Globus pallidus (tissue), 1 donor: ENCODE measurements at places on chromosomes 11 and 22.

GRCh38 chr11:44464741-44465140 is 100.7 kb upstream of the CD82 start:
- no peak for DNase-seq

DNA sequence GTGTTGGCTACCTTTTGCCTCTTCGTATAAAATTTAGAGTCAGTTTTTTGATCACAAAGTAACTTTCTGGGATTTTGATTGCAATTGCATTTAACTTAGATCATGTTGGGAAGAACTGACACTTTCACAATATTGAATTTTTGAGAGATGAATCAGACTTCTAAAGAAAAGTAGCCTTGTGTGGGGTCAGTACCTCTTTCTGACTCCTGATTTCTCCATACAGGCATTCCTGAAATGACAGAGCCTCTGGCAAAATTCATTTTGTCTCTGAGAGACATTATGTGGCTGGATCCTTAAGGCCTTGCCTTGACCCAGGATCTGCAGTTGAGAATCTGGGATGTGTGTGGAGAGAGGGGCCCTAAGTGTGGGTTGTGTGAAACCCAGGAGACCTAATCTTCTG is 37.8 kb downstream of the PPFIBP2 start:
- no peak for DNase-seq

DNA sequence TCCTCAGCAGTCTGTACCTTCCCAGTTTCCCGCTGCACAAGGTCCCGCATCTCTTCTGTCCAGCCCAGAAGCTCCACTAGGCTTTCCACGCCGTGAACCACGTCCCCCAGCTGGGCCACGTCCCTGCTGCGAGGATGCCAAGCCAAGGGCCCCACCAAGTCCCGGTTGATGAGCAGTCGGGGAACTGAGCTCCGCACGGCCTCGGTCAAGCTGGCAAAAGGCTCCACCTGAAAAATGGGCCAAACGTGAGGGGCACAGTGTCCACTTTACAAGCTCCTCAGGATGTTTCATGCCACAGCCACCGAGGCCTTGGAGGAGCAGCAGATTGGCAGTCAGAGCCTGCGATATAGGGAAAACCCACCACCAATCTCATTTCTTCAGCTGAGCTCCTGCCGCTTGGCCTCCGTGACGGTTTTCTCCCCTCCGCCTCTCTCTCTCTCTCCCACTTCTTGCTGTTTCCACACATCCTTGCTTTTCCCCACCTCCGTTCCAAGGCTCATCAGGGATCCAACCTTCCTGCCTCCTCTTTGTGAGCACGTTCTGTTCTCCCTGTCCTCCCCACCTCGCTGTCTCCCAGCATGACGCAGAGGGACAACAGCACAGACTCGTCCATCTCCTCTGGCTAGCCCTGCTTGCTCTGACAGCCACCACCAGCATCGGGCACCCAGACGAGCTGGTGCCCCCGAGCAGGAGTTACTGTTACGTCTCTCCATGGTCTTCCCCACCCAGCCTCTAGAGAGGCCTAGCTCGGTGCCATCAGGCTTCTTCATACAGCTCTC is 11.5 kb downstream of the RIC8A start:
- DNase-seq: no peak

- no peak for DNase-seq
These were observed 7.1 kb downstream of the VSIG10L2 start for GRCh38 chr11:125952973-125953372.

GRCh38 chr22:26466196-26466595 is 17.4 kb downstream of the HPS4 start:
- no peak for DNase-seq

DNA sequence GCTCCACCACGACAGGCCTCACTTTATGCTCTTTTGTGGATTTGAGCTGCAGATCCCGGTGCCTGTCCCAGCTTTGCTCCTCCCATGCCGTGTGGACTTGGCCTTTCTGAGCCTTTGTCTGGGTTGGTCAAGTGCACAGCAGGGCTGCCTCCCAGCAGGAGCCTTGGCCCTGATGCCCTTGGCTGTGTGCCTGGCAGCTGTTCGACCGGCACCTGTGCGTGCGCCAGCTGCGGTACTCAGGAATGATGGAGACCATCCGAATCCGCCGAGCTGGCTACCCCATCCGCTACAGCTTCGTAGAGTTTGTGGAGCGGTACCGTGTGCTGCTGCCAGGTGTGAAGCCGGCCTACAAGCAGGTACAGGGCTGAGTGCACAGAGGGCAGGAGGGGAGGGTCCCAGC is 46.5 kb downstream of the MYO7A start:
- no peak for DNase-seq

DNA sequence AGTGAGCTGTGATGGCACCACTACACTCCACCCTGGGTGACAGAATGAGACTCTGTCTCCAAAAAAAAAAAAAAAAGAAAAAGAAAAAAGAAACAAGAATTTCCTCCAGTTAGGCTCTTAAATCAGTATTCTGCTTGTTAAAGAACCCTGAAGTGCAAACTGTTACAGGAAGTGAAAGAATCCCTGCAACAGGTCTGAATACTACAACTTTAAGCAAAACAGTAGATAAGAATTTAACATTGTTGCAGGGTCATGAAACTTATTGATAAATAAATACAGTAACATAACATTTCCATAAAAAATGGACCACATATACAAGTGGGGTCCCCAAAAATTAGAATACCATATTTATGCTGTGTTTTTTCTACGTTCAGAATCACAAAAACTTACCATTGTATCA is 35.8 kb downstream of the FCHSD2 start:
- DNase-seq: no peak

DNA sequence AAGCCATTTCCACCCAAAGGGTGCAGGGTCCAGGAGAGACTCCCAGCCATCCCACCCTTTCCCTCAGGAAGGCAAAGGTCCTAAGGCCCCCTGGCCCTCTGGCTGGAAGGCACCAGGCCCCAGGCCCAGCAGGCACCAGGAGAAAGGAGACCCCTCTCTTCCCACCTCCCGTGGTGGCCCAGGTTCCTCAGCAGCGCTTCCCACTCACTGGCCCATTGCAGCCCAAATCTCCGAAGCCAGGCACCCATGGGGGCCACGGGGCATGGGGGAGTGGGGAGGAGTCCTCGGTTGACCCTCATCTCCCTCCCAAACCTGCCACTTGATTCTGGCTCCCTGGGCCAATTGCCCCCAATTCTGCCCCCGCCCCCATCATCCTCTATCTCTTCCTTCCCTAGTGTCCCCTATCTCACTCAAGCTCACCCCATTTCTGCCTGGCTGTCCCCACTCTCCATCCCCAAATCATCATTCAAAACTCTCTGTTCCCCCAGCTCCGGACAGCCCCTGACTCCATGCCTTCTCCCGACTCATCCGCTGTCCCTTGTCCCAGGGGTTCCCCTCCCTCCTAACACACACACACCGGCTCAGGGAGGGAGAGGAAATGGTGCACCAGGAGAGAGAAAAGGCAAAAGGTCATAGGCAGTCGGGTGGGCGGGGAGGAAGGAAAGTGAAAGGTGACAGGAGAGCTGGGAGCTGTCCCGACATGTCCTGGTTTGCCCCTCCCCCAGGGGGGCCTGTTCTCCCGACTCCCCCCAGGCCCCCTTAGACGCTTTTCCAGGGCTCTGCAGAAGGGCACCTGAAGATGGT is 1.2 kb downstream of the LIF start:
- DNase-seq: no peak

DNA sequence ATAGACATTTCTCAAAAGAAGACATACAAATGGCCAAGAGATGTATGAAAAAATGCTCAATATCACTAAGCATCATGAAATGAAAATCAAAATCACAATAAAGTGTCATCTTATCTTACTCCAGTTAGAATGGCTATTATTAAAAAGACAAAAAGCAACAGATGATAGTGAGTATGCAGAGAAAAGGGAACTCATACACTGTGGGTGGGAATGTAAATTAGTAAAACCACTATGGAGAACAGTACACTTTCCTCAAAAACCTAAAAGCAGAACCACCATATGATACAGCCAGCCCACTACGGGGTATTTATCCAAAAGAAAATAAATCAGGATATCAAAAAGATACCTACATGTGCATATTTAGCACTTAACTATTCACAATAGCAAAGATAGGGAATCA is 700.0 kb upstream of the ANO5 start:
- DNase-seq: no peak

DNA sequence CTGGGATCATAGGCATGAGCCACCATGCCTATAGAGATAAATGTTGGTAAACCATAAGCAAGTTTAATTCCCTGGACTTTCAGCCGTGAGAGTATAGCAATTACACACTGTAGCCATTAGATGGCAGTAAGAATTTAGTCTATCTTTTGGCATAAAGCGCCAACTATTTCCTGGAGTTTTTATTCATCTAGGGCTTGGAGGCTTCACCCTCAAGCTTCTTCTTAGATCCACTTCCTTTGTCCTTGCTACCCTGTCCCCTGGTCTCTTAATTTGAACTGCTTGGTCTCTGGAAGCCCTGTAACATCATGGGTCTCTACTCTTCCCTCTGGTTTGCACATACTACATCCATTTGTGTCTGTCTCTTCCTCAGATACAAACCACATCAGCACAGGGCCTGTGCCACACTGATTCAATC is 38.2 kb downstream of the OR10A6 start:
- DNase-seq: peak; percentile 25

- no peak for DNase-seq
These were observed 198.2 kb upstream of the POU2AF2 start for GRCh38 chr11:111047374-111047773.

DNA sequence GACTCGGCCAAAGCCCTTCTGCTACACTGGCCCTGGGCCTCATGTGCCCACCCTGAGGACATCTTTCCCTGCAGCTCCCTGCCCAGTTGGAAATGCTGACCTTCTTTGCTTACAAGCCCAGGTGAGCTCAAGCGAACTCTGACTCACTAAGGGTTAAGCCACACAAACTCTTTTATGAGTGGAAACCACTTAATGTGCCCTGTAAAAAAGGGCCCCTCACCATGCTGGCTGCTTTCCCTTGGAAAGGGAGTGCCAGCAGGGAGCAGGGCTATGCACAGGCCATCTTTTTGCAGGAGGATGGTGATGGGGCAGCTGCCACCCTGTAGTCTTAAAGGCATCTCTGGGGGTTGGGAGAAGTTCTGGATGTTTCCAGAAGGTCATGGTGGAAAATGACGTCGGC is 18.7 kb downstream of the EHF start:
- no peak for DNase-seq

DNA sequence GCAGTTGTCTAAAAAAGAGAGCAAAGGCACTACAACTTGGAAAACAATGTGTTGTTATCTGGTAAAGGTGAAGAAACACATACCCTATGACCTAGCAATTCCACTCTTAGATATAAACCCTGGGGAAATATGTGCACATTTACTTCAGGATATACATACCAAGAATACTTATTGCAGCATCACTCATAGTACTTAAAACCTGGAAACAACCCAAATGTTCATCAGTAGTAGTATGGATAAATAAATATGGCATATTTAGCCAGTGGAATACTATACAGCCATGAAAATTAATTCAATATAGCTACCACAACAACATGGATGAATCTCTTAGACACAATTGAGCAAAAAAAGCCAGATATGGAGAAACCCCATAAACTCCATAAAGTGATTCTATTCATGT is 26.1 kb upstream of the MICAL2 start:
- no peak for DNase-seq

DNA sequence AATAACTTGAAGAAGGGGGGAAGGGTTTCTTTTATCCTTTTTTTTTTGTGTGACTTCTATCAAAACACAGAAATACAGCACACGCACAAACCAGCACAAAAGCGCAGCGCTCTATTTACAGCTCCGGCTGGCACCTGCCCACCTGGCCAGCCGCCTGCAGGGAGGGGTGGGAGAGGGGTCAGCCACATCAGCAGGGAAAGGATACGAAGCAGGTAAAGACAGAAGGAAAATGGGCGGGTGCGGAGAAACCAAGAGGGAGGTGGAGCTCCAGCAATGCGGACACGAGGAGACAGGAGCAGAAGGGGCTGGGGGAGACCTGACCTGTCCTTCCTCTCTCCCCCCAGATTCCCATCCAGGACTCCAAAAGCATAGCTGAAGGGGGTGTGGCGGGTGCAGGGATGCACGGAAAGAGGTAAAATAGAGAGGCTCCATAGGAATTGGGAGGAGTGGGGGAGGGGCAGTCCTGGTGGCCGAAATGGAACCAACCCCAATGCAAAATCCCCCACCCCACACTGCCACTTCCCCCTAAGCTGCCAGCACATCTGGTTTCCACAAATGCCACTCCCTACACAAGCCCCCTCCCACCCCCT is 14.1 kb downstream of the CXCR5 start:
- DNase-seq: no peak

DNA sequence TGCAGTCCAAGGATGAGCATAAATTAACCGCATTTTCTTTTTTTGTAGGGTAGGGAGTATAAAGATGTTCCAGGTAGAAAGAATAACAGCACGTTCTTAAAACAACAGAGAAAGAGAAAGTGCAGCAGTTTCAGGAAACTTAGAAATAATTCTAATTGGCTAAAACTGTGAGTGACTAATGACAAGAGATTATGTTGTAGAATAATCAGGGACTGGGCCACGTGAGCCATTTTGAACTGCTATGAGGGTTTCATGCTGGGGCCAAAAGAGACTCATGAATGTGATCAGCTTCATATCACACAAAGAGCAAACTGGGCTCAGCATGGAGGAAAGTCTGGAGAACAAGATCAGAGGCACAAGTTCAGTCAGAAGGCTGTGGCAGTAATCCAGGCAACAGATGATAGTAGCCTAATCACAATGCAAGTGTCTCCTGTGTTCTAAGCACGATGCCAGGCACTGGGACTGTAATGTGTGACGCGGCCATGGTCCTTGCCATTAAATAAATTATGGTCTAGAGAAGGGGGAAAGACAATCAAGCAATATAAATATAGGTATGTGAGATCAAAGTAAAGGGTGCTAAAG is 17.9 kb downstream of the CWF19L2 start:
- no peak for DNase-seq
